NCI-H1105 treated with DMSO at 0.1 percent for 48 hours (cell line): ENCODE measurements at places on chromosomes 3 and 15.
A peak's percentile ranks its signal among the peaks of the same experiment; 100 is the strongest.

DNA sequence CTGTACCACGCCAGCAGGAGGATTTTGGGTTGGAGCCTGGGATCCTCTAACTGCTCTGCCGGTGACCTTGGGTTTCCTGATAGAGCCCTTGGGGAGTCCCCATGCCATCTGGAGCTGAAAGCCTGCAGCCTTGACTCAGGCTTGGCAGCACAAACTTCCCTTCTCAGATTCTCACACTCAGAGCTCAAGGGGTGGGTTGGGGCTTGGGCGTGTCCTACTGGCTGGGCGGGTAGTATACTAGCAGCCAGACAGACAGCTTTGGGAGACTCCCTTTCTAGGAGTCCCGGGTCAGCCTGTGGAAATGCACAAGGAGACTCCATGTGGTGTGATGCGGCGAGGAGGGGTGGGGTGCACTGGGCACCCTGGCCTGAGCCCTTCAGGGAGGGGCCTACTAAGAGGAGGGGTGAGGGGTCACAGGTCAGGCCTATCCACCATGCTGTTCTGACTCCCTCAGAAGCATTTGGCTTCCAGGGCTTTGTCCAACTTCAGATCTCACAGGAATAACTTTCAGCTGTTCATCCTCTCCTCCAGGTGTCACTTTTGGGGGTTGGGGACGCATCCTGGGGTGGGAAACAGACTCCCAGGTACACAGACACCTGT is 21.6 kb upstream of the PLXNA1 start:
- DNase-seq, result no peak

- no peak for DNase-seq
These were observed 220.0 kb downstream of the TBL1XR1 start for GRCh38 chr3:176977331-176977730.

DNA sequence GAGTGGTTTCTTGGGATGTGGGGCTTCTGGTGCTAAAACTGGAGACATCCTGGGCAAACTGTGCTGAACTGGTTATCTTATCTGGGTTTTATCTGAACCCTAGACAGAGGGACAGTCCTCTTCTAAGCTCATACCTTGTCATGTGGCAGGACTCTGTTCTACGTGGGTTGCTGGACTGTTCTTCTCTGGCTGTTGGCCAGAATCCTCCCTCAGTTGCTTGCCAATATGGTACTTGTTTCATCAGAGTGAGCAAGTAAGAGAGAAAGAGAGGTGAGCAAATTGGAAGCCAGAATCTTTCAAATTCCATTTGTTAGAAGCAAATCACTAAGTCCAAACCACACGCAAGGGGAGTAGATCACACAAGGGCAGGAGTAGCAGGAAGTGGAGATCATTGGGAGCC is 291.5 kb upstream of the TBL1XR1 start:
- no peak for DNase-seq

GRCh38 chr15:34682674-34683073 is 72.1 kb downstream of the GJD2 start:
- no peak for DNase-seq

DNA sequence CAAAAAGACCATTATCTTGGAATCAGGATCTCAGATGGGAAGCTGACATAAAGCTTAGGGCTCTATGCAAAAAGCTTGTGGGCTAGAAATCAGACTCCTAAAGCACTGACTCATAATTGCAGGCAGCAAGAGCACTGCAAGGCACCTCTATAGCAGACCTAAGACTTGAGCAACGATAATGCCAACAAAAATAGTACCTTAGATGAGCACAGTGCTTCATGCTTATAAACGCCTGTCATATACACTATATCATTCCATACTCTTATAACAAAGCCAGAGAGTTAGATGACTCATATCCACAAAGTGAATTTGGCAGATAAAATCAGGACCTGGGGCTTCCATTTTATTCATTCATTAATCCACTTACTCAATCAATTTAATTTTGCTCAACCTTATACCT is 560.8 kb downstream of the MCTP2 start:
- DNase-seq, result peak; percentile 76

- DNase-seq, result peak; percentile 67
These were observed 121.3 kb upstream of the SOX14 start for GRCh38 chr3:137642831-137643230.

DNA sequence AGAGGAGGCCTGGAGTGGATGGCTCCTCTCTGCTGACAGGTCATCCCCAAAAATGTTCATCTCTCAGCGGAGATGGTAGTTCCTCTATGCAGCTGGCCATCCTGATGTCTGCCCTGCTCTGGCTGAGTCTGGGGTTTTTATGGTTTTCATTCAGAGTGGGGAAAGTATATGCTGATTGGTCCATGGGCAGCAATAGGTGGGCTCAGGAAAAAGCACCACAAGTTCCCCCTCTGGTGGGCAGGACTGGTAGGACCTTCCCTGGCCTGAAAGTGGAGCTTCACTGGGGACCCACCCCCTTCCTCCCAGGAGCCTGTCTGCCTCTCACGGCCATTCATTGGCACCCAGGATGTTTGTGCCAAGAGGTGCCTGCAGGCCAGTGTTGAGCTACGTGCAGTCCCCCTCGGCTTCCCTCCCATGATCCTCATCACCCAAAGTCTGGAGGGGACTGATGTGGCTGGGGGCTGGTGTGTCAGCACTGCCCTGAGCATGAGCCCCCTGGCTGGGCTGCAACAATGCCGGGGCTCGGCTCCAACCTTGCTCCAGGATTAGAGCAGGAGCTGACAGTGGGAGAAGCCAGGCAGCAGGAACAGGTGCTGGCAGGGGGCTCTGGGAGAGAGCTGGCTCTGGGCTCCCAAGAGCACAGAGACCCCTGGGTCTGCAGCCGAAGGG is 13.1 kb upstream of the BLOC1S6 start:
- DNase-seq, result no peak

- no peak for DNase-seq
These were observed 352.4 kb upstream of the TMCO5A start for GRCh38 chr15:37581866-37582532.

- DNase-seq, result no peak
These were observed 66.2 kb upstream of the TPM1 start for GRCh38 chr15:62976301-62976881.

- no peak for DNase-seq
These were observed 53.8 kb downstream of the UBE2E2 start for GRCh38 chr3:23256741-23257435.

DNA sequence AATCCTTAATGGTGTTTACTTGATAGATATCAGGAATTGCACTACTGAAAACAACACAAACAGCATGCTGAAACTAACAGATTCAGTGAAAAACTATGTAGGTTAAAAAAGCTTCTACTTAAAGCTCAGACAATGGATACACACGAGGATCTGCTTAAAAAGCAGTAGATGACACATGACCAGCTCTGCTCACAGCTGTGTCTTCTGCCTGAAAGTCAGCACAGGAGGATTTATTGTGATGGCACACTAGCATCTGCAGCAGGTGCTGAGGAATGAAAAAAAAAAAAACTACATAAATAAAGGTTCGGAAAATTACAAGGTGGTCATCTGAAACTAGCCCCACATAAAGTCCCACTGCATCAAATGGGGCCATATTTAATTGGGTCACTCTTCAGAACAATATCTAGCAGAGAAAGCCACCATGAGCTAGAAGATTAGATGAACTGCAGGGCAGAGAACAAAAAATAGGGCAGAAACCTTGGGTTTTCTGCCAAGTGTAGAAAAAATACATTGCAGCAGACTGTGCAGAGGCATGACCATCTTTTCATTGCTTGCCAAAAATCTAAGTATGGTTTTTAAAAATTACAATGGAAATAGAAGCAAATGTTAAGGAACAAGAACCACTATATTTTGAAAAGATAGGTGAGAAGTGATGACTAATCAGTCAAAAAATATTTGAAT is 13.2 kb upstream of the GOLM2 start:
- DNase-seq, result no peak
